ENCODE measurements at places on chromosomes 12 and 14. TPM values are rescaled to one million over a fixed set of nuclear protein-coding genes. Genes with fewer than 3 reads are reported as not detected.

- no peak overlapping the region for H3K27ac ChIP-seq
- no peaks in the 10 kb centered on the region for H3K27me3 ChIP-seq
- H3K4me1 ChIP-seq, result peaks cover 47% of the 10 kb centered on the region
- DNase-seq, result peak; percentile 81
- no peak overlapping the region for H3K4me3 ChIP-seq
These were observed 76.6 kb downstream of the SSPN start for GRCh38 chr12:26271889-26272492.

GRCh38 chr14:23441076-23441475 is 5.6 kb upstream of the MYH7 start:
- H3K27me3 ChIP-seq, result no peaks in the 10 kb centered on the region
- no peak overlapping the region for H3K27ac ChIP-seq
- no peak overlapping the region for H3K4me3 ChIP-seq
- H3K36me3 ChIP-seq, result no peaks in the 10 kb centered on the region
- DNase-seq, result no peak
- no peaks in the 10 kb centered on the region for H3K4me1 ChIP-seq

- H3K4me3 ChIP-seq, result no peak overlapping the region
- H3K4me1 ChIP-seq, result no peaks in the 10 kb centered on the region
- no peaks in the 10 kb centered on the region for H3K36me3 ChIP-seq
- no peak overlapping the region for H3K27ac ChIP-seq
- H3K27me3 ChIP-seq, result no peaks in the 10 kb centered on the region
- DNase-seq, result no peak
These were observed 168.2 kb downstream of the KIF26A start for GRCh38 chr14:104306450-104307040.

DNA sequence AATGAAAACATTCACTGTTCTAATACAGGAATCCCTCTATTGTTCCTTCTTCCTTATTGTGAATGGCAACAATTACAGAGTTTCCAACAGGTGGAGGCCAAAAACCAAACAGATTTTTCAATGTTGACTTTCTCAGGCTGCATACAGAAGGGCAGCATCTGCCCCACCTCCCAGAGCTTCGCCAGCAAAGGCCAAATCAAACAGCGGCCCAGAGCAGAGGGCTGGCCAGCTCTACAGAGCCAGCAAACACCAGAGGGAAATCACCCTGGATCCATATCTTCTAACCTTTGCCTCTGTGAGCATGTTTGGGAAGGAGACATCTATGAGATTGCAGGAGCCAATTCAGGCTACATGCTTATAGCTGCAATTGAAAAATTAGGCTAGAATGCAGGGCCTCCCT is 4.4 kb upstream of the CRACR2A start:
- peak overlapping the region; percentile 66 for H3K27ac ChIP-seq
- peak; percentile 52 for DNase-seq
- H3K4me1 ChIP-seq, result peaks cover 33% of the 10 kb centered on the region
- no peak overlapping the region for H3K4me3 ChIP-seq
- no peaks in the 10 kb centered on the region for H3K27me3 ChIP-seq

DNA sequence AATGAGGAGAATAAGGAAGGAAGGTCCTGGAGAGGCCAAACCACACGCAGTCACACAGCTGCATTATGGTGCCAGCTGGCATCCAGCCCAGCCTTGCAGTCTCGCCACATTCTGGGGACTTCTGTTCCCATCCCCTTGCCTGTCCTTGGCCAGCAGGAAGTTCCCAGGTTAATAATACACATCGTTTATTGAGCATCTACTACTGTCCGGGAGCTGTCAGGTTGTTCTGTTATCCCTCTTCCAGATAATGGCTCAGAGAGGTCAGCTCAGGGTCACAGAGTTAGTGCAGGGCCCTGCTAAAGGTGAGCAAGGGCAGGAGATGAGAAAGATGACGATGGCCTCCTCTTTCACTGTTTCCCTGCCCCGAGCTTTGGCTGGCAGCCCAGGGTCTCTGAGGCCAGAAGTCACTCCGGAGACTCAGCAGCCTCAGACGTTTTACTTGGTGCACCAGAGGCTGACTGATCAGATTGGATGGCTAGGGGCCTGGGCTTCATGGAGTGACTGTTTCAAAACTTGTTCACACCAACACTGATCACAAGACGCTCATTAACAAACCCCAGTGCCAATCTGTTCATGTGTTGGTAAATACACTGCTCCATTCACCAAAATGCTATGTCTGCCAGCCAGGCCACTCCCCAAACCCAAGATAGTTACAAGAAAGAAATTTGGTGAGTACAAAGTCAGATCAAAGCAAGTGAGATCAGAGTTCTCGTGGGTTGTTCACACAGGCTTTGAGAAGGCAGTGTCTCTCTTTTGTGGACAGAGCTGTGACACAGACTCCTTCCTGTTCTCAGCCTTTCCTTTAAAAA is 79.2 kb downstream of the B4GALNT3 start:
- peaks cover 49% of the 10 kb centered on the region for H3K4me1 ChIP-seq
- peak; percentile 82 for DNase-seq
- no peaks in the 10 kb centered on the region for H3K36me3 ChIP-seq

- H3K27ac ChIP-seq, result no peak overlapping the region
- DNase-seq, result no peak
- H3K4me1 ChIP-seq, result no peaks in the 10 kb centered on the region
- no peak overlapping the region for H3K4me3 ChIP-seq
- no peaks in the 10 kb centered on the region for H3K27me3 ChIP-seq
- no peaks in the 10 kb centered on the region for H3K36me3 ChIP-seq
These were observed 212.1 kb upstream of the ARID2 start for GRCh38 chr12:45517381-45517780.

GRCh38 chr14:60008042-60008441 is 83.7 kb upstream of the PCNX4 start:
- no peak for DNase-seq
- H3K27ac ChIP-seq, result no peak overlapping the region
- no peaks in the 10 kb centered on the region for H3K27me3 ChIP-seq
- H3K4me3 ChIP-seq, result no peak overlapping the region

- DNase-seq, result no peak
- H3K36me3 ChIP-seq, result no peaks in the 10 kb centered on the region
- H3K4me1 ChIP-seq, result no peaks in the 10 kb centered on the region
- H3K4me3 ChIP-seq, result no peak overlapping the region
- no peak overlapping the region for H3K27ac ChIP-seq
- no peaks in the 10 kb centered on the region for H3K27me3 ChIP-seq
These were observed 55.1 kb upstream of the PIK3C2G start for GRCh38 chr12:18206198-18206597.

SYT10 gene
- 0.03 TPM for polyA plus RNA-seq

All from stomach (tissue), 19 donors.